ENCODE measurements at places on chromosomes 11 and 22. TPM values are rescaled to one million over a fixed set of nuclear protein-coding genes. Genes with fewer than 3 reads are reported as not detected.
A peak's percentile ranks its signal among the peaks of the same experiment; 100 is the strongest.

Gene OR52L1
- total RNA-seq, result not detected

- no peak for DNase-seq
Measured at GRCh38 chr11:3126207-3126865, 38.8 kb downstream of the OSBPL5 start.

Gene RASGRP2
- total RNA-seq, result not detected

Gene SPDYC
- not detected for total RNA-seq

GRCh38 chr11:9606809-9607510 lies 33.5 kb downstream of the WEE1 start:
- DNase-seq, result no peak

Gene YPEL4
- total RNA-seq, result under 0.01 TPM

- peak; percentile 25 for DNase-seq
Measured at GRCh38 chr11:6248248-6248647, 9.4 kb downstream of the CNGA4 start.

- no peak for DNase-seq
Measured at GRCh38 chr22:40211476-40212054, 33.8 kb downstream of the TNRC6B start.

- no peak for DNase-seq
Measured at GRCh38 chr22:45775569-45776312, 104.1 kb downstream of the ATXN10 start.

DNA sequence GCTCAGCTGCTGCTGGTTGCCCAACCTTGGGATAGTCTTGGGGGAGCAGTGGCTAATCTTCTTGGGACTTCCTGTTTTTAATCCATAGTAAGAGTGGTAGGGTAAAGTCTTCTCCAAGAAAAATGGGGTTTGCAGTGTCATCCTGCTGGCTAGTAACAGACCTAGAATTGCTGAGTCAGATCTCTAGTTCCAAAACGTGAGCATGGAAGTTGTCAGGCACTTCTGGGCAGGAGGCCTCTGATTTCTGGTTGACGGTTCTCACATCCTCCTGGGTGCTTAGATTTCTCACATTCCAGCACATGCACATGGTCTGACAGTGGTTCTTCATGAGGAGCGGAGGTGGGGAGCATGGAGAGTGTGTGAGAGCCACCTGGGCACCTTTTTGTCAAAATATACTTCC lies 410.0 kb downstream of the OPCML start:
- no peak for DNase-seq

DNA sequence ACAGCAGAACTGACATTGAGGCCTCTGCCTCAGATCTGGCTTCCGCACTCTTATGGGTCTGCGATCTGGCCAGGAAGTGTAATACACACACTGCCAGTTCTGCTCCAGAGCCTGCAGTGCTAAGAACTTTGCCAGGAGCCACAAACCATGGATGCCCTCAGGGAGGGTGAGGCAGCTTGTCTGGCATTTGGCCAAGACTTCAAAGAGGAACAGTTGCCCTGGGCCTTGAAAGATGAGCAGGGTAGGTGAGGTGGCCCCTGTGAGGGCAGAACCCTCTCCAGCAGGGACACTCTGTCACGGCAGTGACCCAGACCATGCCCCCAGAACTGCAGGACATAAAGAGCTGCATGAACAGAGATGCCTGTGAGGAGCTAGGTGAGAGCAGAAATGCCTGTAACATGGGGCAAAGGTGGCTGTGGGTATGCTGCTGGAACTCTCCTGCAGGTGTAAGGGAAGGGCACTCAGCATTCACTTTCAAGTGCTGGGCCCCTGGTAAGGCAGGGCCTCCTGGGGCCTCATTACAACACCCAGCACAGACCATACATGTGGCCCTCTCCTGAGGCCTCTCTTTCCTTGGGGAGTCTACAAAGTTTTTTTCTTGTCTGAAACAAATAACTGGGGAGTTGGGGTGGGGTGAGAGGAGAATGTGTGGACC lies 47.3 kb downstream of the NEU3 start:
- no peak for DNase-seq

GRCh38 chr11:131665344-131665968 lies 295.0 kb downstream of the NTM start:
- no peak for DNase-seq

- DNase-seq, result peak; percentile 71
Measured at GRCh38 chr11:44899959-44900358, 50.7 kb downstream of the TP53I11 start.

Gene SERPING1
- total RNA-seq, result 2.0 TPM

DNA sequence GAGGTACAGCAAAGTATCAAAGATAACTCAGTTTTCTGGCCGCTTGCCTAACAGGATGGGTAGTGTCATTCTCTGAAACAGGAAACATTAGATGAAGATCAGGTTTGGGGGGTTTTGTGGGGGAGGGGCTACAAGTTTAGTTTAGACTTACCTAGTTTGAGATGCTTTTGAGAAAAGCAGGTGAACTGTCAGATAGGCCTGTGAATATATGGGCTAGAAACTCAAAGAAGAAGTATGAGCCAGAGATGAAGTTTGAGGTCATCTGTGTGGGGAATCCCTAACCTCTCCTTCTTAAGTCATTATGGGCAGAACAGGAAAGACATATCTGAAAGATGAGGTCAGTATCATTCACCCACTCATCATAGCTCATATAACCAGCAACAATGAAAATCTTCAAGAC lies 11.9 kb downstream of the HOATZ start:
- DNase-seq, result peak; percentile 93

Gene ABCC8
- total RNA-seq, result not detected

- DNase-seq, result peak; percentile 79
Measured at GRCh38 chr11:106281455-106282173, 204.2 kb downstream of the AASDHPPT start.

Gene OR52N1
- not detected for total RNA-seq

- no peak for DNase-seq
Measured at GRCh38 chr11:60504219-60504905, 10.8 kb upstream of the MS4A13 start.

- DNase-seq, result no peak
Measured at GRCh38 chr11:59259047-59259446, 46.3 kb upstream of the MPEG1 start.

Gene CRYBA4
- total RNA-seq, result not detected

DNA sequence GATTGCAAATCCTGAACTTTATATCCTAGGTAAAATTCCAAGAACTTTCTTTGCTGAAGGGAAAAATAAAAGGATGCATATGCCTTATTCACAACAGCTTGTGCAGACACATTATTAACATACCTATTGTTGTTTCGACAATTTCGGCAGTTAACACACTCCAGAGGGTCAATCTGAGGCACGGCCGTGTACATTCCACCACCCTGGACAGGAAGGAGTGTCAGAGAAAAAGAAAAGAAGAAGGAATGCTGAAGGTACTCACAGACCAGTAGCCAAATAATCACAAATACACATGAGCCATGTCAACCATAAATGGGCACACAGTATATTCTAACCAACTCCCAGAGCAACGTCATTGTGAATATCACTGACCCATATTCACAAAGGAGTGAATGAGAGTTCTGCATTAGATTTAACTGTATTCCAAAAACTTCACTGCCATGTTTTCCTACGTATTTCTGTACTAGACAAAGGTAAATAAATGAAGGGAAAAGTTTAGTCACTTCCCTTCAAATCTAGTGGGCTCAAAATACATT lies 32.4 kb downstream of the VSIG10L2 start:
- no peak for DNase-seq

Gene KDM4D
- total RNA-seq, result 0.90 TPM

DNA sequence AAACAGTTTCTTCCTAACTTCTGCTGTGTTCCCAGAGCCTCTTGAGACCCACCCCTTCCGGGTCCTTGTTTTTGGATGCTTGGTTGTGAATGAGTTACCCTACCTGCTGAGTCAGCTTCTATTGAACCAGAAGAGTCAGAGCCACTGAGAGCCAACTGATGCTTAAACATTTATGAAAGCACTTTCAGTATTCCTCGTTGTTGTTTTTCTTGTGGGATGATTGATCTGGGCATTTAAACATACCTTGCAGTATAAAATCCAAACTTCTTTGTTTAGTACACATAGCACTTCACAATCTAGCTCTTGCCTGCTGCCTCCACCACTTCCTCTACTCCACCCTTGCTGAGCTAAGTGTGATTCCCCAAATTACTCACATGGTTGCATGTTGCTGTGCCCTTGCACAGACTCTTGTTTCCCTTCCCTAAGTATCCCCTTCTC lies 5.5 kb downstream of the PRSS23 start:
- DNase-seq, result no peak

Gene GTSE1
- total RNA-seq, result 5.9 TPM

Gene CARNS1
- under 0.01 TPM for total RNA-seq

DNA sequence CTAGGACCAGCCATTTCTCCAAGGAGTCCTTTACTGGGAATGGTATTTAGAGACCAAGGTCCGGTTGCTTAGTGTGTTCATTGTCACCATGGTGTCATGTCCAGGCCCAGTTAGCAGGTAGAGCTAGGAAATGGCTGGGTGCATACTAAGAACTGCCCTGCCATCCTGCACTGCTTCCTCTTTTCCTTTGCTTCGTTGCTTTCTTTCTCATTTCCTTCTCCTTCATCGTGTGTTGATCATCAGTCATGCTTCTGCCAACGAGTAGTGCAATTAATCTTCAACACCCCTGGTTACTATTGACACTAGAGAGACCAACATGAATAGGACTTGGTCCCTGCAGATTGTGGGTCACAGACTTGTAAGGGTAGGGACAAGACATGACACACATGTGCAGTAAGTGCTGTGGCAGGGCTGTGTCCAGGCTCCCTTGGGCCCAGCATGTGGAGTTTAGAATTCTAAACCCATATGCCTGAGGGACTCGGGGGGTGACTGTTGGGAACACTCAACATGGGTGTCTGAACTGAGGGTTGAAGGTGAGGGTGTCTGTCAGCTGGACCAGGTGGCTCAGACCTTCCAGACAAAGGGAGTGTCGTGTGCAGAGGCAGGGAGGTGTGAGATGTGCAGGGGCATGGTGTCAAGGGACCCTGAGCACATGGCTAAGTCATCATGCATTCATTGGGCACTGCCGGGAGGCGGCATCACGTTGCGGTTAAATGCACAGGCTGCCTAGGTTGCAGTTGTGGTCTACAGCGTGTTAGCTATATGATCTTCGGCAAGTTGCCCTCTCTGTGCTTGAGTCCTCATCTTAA lies 42.6 kb downstream of the ST14 start:
- DNase-seq, result no peak

Gene OR52B2
- total RNA-seq, result not detected

DNA sequence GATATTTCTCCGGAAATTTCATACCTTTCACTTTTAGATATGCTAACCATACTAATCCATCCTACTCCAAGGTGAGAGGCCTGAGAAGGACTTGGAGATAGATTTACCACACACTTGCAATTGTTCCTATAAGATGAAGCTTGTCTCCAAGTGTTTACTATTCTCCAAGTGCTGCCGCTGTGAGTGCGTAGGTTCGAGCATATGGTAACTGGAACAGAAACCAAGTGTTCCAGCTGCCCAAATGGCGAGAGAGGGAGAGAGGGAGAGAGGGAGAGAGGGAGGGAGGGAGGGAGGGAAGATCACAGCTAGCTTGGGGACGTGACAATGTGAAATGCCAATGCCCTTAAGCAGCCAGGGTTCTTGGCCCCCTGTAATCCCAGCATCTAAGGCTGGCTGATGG lies 21.5 kb downstream of the ASCC2 start:
- no peak for DNase-seq

Gene CENPM
- 14.7 TPM for total RNA-seq

GRCh38 chr11:97118614-97119200 lies 728.9 kb downstream of the JRKL start:
- no peak for DNase-seq

- peak; percentile 99 for DNase-seq
Measured at GRCh38 chr11:129143335-129143734, 48.8 kb downstream of the ARHGAP32 start.

GRCh38 chr11:36088266-36088972 lies 144.6 kb downstream of the LDLRAD3 start:
- peak; percentile 44 for DNase-seq

DNA sequence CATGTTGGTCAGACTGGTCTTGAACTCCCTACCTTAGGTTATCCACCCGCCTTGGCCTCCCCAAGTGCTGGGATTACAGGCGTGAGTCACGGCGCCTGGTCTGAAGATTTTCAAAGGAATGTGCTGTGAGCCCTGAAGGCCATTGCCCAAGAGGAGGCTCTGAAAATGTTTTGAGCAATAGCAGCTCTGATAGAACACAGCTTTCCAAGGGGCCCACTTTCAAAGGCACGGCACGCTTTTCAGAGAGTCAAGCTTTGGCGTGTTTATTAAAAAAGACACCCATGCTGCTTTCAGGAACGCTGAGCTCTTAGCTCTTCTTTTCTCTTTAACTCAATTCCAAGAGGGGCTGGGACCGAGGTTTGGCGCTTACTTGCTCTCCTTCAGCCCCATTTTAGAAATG lies 73.8 kb upstream of the CDON start:
- DNase-seq, result peak; percentile 75

GRCh38 chr11:122157653-122158161 lies 41.7 kb upstream of the BLID start:
- no peak for DNase-seq

DNA sequence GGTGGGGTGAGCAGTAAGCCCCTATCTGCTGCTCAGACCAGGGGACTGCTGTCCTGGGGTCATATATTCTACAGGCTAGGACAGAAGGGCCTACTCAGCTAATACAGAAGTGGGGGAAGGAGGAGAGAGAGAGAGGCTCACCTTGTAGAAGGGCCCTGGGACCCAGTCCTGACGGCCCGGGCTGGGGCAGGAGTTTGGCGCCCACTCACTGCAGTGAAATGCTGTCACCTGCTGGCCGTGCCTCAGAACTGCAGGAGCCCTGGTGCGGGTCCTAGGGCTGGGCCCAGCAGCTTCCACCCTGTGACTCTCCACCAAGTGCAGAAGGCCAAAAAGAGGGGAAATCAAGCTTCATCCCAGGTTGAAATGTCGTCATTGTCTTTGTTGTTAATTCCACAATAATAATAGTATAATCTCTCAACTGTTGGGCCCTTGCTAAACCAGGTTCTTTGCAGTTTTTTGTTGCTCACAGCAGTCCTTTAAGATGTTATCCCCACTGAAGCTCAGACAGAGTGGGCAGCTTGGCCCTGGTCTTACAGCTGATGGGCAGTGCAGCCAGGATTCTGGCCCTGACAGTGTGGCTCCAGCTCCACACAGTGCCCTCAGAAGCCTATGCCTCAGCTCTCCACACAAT lies 29.6 kb downstream of the TRIM29 start:
- peak; percentile 30 for DNase-seq

Data from IMR-90 (cell line).